ENCODE measurements at places on chromosomes 16 and 17.

- DNase-seq = no peak
Observed at GRCh38 chr16:28098171-28098958, 34.9 kb upstream of the GSG1L start.

- no peak for DNase-seq
Observed at GRCh38 chr16:82660075-82660645, 33.4 kb downstream of the CDH13 start.

DNA sequence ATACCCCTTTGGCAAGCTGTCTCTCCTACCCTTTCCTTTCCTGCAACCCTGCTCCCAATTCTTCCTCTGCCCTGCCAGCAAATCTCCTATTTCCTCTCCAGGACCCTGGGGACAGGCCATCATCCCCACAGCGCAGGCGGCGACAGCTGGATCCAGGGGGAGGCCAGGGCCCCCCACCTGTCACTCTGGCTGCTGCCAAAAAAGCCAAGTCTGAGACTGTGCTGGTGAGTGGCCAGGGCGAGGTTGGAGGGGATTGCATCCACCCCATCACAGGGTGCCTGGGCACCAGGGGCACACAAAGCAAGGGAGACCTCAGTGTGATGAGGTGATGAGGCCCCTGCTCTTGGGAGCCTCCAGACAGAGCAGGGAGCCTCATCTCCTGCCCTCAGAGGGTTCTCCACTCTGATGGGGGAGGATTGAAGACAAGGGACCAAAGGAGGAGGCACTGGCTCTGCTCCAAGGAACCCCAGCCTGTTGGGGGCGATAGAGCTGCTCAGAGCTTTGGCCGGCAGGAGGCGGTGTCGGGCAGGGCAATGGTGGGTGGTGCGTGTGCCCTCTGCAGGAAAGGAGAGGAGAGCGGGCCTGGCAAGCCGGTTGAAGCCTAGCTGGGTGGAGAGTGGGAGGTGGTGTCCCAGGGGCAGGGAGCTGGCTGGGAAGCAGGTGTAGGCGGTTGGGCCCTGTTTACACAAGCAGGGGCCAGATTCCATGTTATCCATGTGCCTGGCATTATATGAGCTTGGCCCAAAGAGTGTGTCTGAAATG, 15.6 kb upstream of the PDK2 start:
- DNase-seq = no peak

- DNase-seq = no peak
Observed at GRCh38 chr16:56269281-56269680, 78.0 kb downstream of the GNAO1 start.

DNA sequence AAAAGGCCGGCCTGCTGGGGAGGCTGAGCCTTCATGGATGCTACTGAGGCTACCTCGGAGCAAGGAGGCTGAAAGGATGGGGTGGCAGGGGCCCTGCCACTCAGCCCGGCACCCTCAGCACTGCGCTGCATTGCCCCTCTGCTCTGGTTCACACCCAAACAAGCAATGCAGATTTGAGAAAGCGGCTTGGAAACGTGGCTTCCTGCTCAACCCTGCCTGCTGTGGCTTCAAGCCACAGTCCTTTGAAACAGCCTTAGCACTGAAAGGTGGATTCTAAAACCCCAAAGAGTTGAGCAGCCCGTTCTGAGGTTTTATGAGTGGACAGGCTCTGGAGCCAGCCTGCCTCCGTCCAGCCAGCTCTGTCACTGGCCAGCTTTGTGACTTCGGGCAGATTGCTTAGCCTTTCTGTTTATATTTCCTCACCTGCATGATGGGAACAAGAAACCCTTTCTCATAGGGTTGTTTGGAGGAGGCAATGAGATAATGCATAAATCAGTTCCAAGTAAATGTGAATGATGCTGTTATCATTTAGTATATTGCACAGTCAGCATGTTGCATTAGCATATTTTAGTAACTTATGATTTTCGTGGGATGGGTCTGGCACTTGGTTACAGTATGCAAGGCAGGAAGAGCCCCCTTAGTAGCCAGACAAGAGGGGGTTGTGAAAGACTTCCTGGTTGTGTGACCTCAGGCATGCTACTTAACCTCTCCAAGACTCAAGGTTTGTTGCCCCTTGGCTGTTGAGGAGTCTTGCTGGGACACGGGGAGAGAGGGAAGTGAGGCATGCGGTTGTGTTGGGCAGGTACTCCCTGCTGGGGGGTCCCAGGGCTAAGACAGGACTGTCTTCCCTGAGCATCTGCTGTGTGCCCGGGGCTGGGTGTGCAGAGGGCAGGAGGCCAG, 23.6 kb downstream of the CRISPLD2 start:
- no peak for DNase-seq

DNA sequence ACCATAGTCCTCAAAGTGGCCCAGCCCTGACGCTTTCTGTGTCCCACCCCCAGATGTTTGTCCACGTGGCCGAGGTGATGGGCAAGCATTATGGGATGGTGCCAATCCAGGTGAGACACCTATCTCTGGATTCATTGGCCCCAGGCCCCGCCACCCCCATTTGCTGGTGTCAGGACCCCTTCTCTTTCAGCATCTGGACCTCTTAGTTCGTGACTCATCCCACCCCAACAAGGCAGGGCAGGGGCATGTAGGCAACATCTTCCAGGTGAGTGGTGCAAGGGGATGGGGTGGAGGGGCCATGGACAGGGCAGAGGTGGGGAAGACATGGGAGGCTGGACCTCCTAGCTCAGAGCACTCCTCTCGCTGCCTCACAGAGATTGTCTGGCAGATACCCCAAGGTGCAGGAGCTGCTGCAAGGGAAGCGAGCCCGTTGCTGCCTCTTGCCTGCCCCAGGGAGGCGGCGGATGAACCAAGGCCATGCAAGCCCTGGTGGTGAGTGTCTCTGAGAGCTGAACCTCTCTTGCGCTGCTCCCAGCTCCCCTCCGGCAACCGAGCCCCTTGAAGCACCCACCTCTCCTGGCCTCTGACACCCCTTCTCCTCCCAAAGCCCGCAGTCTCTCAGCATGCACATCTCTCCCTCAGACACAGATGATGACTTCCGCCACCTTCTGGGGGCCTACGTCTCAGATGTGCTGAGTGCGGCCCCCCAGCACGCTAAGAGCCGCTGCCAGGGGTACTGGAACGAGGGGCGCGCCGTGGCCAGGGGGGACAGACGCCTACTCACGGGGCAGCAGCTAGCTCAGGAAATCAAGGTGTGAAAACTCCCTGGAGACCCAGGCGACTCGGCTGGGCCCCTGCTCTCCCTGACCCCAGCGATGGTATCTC, 3.6 kb downstream of the RNF112 start:
- DNase-seq = no peak

DNA sequence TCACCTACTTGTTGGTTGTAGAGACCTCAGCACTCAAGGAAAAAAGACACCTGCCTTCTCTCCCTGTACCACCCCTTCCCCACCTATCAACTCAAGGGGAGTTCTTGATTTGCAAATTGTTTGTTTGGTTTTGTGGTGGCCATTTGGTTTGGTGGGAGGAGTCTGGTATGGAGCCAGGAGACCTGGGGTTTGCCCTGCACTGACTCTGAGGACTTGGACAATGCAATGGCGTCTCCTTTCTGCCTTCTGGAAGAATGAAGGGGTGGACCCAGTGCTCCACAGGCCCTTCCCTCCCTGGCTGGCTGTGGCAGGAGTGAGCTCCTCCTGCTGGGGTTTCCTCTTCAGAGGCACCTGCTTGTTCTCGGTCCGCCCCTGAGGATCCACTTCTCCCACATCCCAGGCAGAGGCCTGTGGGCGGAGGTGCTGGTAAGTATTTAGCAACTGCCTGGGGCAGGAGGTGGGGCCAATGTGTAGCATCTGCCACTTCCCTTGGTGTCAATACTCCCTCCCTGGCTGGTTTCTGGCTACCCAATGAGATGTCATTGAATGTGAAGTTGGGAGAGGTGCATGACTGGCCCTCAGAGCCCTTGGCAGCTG, 164.5 kb downstream of the NTN1 start:
- DNase-seq = no peak

DNA sequence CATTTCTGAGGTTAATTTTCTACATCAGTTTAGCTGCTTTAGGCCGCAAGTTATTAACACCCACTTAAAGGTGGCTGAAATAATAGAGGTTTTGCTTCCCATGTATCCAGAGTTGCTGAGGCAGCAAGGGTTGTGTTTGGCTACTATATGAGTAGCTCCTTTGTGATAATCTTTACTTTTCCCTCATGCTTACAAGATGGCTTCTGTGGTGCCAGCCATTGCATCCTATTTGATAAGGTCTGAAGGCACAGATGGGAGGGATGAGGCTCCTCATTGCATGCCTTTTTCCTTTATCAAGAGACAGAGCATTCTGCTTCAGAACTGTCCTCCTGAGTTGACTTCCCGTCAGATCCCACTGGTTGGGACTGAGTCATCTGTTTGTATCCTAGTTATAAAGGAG, 340.2 kb downstream of the WWOX start:
- DNase-seq = no peak

DNA sequence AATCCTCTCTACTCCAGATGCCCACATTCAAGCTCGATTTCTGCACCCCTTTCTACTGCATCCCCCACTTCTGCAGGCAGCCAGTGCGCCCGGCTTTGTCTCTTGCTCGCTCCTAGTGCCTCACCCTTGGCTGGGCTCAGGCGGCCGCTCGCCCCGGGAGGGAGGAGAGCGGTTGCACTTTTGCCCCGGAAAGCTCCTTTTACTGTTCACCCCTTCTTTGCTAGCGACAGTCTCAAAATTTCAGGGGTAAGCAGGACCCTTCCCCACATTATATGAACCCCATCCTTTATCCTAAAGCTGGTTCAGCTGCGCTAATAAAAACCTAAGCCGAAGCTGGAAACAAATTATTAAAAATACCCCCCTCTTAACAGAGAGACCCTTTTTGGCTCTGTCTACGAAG, 1.0 kb downstream of the HOXB5 start:
- DNase-seq = no peak

DNA sequence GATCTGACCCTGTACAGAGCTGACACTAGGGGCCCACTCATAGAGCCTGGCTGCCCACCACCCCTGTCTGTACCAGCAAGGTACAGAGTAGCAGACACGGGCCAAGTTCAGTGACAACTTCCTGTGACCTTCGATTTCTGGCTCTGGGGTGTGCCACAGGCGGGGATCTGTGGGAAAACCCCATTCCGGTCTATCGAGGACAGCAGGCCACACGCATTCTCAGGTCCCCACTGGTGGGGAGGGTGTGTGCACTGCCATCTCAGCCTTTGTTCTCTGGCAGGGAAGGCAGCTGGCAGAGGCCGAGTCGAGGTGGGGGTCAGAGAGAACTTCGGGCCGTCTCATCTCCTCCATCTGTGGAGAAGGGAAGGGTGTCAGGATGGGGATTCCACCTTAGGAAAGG, 10.0 kb downstream of the NLE1 start:
- DNase-seq = no peak

DNA sequence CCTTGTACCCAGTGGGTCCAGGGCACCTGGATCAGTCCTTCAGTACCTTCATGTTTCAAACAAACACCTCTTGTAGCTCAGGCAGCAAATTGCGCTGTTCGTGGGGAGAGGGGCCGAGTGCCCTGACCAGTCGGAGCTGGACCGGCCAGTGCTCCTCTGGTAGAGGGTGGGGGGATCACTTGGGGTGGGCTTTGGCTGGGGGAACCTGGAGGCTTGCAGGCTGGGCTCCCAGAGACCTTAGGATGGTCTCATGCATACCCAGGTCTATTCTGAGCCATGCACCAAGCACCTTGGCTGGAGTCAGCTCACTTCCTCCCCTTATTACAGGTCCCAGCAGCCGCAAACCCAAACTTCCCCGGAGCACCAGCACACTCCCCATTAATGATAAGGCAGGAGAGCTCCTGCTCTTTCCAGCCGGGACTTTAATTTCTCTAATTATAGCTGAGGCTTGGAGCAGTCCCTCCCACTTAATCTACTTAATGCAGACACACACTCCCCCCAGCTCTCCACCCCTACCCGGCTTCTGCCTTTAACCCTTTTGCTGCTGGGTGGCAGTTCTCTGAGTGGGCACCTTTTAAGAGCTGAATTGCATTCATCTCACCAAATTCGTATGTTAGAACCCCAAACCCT, 26.3 kb upstream of the MGAT5B start:
- DNase-seq = no peak

DNA sequence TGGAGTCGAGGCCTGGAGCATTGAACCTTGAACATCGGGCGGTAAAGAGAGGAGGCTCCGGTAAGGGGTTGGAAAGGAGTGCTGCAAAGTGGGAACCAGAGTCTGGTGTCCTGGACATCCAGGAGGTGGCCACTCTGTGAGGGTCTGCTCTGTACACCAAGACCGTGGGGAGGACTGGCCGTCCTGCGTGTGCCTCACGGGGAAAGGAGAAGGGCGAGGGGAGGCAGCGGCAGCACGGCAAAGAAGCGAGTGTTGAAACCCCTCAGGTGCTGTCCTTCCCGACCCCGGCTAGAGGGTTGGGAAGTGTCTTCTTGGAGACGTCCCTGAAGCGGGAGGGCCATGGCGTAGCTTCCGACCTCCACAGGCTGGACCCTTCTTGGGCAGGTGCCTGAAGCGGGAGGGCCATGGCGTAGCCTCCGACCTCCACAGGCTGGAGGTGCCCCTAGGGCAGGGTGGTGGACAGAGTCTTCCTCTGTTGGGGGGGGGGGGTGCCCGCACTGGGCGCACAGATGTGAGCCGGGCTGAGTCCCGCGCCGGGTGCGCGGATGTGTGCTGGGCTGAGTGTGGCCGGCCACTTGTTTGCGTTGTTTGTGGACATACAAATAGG, 42.0 kb downstream of the FOXK2 start:
- peak; percentile 25 for DNase-seq

- DNase-seq = no peak
Observed at GRCh38 chr17:41965694-41966462, 717 bp upstream of the CNP start.

DNA sequence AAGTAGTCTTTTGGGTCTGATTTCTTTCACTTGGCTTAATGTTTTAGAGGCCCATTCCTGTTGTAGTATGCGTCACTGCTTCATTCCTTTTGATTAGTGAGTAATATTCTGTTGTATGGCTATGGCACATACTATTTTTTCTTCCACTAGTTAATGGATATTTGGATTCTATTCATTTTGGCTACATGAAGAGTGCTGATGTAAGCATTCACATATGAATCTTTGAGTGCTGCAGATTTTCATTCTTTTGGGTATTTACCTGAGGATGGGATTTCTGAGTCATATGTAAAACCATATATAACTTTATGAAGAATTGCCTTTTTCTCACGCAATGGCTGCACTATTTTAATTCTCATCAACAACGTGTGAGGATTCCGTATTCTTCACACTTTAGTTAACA, 113.6 kb downstream of the AHSP start:
- DNase-seq = no peak

DNA sequence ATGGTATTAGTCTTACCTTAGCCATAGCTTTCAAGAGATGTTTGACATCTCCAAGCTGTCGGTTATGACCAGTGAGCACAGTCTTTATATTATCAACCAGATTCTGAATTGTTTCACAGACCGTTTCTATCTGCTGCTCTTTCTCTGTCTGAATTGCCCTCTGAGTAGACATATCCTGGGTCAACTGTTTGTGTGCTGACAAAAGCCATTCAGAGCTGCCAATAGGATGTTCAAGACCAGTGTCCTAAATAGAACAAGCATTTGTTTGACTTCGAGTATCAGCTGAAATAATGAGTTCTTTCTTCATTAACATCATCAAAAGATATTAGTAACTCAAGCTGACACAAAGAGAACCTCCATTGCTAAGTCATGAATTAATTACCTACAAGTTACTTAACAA, 14.9 kb upstream of the ARL6IP1 start:
- no peak for DNase-seq
